ENCODE measurements at places on chromosomes 16 and 17.

DNA sequence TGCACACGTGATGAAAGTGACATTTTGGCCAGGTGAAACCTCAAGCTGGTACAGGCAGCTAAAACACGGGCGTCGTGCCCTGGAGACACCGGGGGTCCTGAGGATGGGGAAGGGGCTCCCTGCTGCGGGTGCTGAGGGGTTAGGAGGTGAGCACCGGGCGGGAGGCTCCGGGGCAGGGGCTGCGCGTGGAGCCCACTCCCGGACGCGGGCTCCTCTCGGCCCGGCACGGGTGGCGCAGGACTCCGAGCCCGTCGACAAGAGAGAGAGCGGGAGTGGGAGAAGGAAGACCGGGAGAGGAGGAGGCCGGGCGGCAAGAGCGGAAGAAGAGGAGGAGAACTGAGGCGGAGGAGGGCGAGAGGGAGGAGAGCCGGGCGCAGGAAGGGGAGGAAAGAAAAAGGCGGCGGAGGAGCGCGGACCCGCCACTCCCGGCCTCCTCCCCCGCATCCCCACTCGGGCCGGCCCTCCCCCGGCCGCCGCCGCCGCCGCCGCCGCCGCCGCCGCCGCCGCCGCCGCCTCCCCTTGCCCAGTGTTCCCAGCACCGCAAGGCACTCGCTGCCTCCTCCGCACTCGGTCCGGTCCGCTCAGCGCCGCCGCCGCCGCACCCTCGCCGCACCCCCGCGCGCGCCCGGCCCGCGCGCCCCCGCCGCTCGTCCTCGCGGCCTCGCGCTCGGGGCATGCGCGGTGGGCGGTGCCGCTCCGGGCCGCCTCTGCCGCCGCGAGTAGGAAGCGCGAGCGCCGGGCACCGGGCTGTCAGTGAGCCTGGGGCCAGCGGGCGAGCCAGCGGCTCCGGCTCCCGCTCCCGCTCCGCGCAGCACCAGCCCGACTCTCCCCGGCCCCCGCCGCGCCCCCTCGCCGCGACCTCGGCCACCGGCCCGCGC is at the start of gene PRKCA:
Gene PRKCA, plus strand, starts transcription at position 750 of the 878 bp plus-strand sequence.
- peak; percentile 67 for DNase-seq

GRCh38 chr17:42850954-42851353 is at the start of gene AOC3:
TSS of gene AOC3 (plus strand) at chr17:42851199. CDS start at chr17:42851344, 145 bp downstream.
- no peak for DNase-seq

DNA sequence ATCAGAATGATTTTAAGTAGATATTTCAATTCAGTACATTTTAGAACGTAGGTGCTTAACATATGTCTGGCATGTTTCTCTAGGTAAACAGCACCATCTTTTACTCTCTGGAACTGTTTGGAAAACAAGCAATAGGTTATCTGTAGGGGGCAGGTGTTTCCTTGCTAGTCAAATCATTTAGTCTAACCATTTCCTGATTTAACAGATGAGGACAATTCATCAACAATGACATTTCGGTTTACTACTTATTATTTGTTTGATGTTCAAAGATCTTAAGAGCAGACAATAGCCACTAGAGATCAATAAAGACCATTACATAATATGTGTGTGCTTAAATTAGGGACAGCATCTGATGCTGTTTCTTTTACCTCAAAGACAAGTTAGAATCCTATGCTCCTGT is 173.1 kb downstream of the CEP112 start:
- DNase-seq = no peak

DNA sequence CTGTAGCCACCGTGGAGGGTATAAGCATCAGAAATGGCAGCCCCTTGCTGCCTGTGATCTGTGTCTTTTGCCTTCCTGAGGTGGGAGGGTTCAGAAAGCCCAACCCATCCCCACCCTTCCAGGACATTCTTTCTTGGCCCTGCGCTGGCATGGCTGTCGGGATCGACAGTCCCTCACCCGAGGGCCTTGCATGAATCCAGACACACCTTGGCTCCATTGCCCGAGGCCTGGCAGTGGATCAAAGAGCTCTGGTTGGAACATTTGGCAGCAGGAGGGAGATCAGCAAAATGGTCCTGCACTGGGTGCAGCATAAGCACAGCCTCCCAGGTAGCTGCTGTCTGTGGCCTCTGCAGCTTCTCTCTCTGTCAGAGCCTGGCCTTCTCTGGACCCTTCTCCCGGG is 246.6 kb upstream of the MAF start:
- DNase-seq = no peak

- no peak for DNase-seq
These were observed 164.7 kb downstream of the CNTNAP4 start for GRCh38 chr16:76441876-76442275.

DNA sequence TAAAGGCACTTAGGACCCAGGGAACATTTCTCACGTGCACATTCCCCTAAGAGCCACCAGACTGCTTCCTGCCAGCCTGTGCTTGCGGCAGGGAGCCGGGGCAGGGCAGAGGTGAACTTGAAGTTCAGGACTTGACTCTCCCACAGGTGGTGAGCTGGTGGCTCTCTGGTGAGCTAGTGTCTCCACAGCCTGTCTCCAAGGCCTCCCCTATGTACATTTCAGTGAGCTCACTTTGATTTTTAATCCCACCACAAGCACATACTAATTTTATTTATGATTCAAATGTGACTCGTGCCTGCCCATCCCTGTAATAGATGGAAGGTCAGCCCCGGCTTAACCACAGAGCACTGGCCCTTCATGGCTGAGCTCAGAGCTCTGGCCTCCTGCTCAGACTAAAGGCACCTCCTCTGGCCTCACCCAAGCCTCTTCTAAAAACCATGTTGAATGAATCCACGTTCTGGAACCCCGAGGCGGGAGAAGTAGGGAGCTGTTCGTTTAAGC is 9.2 kb downstream of the SNN start:
- DNase-seq = no peak

- DNase-seq = no peak
These were observed 742 bp upstream of the NUTF2 start for GRCh38 chr16:67846063-67846319.

DNA sequence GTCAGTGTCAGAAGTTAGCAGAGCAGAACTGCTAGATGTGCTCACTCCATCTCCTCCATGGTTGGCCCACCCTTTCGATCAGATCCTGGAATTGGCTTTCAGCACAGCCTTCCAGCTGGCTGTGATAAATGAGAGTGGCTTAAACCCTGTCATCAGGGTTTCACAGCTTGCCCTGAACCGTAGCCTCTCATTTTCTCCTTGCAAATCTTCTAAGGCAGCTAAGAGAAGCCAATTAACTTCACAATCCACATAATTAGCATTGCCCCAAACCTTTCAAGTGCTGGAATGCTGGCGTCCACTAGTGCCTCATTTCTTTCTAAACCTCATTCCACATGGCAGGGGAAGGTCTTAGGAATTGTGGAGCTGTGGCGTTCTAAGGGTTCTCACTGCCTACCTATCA is 21.7 kb downstream of the MILR1 start:
- no peak for DNase-seq

GRCh38 chr17:44277976-44278375 is 10.0 kb upstream of the SLC4A1 start:
- no peak for DNase-seq

DNA sequence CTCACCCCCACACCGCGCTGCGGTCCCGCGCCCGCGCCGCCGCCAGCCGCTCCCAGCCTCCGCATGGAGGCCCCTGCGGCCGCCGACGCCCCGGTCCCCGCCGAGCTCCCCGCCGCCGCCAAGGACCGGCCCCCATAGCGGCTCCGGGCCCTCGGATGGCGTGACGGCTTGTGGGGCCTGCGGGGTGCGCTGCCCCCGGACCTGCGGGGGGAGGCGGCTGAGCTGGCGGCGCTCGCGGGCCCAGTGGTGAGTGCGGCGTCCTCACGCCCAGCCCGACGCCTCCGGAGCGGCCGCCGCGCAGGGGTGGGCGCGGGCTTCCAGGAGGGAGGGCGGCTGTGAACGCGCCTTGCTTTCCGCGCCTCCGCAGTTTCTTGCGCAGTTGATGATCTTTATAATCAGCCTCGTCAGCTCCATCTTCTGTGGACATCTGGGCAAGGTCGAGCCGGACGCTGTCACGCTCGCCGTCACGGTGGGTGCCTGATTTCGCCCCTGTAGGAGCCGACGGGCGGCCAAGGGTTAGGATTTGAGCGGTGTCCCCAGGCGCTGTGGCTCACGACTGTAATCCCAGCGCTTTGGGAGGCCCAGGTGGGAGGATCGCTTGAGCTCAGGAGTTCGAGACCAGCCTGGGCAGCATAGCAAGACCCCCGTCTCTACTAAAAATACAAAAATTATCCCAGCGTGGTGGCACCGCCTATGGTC is 46.4 kb downstream of the SLC47A1 start:
- no peak for DNase-seq

- no peak for DNase-seq
These were observed 182.8 kb downstream of the FTO start for GRCh38 chr16:53886482-53887378.

DNA sequence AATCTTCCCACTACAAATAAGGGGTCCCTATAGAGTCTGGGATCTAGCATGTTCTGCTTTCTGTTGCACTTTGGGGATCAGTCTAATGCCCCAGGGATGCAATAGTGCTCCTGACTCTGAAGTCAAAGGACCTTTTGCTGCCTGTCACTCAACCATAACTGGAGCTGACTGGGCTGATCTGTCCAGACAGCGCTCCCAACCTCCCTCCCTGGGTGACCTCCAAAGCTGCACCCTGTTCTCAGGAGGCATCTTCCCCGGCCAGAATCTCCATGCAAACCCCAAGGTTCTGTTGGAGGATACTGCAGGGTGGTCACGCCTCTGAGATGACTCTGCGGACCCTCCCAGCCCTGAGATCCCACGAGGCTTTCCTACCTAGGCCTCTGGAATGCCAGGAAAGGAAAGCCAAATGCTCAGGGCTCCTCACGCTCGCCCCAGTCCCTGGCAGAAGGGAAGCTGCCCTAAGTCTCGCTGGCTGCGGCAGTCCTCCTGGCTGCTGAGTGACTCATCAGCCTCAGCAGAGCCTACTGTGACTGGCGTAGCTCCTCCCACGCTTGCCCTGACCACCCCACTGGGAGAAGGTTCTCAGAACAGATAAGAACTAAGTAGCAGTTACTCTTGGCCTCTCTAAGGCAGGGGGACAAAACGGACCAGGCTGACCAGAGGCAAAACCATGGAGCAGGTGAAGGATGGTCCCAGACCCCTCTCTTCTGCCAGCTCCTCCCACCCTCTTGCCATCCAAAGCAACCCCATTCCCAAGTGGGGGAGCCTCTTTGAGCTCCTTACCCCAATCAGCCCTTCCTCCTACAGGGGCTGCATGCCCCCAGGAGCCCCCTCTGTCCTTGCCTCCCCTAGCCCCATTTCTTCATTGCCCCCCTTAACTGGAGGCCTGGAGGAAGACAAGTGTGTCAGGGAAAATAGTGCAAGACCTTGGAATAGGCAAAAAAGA is 124.1 kb upstream of the TNRC6C start:
- peak; percentile 70 for DNase-seq

DNA sequence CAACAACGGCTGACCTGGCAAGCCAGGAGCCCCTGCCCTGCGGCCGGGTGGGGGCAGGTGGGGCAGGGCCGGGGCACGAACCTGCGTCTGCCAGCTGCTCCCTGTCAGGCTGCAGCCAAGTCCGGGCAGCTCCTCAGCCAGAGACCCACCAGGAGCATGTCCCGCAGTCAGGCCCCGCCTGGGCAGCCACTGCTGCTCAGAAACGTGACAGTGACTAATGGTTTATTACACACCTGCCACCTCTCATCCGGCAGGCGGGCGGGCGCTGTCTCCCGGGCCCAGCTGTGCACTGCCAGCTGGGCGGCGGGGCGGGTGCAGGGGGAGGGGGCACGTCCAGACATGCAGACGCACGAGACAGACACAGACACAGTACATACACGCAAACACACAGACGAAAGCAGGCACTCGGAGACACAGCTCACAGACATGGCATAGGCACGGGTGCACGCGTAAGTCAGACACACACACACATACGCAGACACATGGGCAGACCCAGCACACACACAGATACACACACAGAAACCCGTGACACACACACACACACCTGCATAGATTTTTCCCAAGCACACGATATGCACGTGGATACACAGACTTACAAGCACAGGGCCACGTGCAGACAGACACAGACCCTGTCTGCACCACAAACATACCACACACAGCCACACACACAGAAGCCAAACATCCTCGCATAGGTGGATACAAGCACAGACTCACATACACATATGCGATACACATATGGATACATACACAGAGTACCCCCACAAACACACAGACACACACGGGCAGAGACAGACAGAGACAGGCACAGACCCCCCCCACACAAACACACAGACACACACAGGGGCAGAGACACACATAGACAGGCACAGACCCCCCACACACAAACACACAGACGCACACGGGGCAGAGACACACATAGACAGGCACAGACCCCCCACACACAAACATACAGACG is 248.3 kb upstream of the CIBAR2 start:
- no peak for DNase-seq

- DNase-seq = no peak
These were observed 15.4 kb downstream of the UBN1 start for GRCh38 chr16:4862639-4863038.

GRCh38 chr17:80387071-80387470 is 27.9 kb upstream of the ENDOV start:
- no peak for DNase-seq

Data from CD4-positive, alpha-beta T cell treated with Interleukin-15 for 4 hours (primary cell).